Tibial nerve (tissue), 4 donors: ENCODE measurements at places on chromosomes 4 and X.

DNA sequence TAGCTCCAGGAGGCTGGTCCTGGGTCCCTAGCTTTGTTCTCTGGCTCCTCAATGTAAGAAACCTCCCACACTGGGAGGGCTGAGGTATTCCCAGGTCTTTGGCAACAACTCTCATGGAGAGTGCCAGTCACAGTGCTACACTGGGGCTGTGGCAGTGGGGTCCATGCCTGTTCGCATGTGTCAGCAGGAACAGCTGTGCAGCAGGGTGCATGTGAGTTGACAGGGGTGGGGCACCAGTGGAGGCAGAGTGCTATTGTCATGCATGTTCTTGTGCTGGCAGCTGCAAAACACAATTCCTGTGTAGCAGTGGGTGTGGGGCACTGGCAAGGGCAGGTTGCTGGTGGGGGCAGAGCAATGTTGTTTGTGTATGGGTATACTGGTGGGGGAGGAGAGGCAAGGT lies 246.0 kb downstream of the CXXC4 start:
- DNase-seq, result no peak

GRCh38 chrX:113059714-113060113 lies 219.1 kb upstream of the AMOT start:
- DNase-seq, result no peak

GRCh38 chr4:48909697-48910096 lies 3.1 kb upstream of the OCIAD2 start:
- DNase-seq, result no peak

DNA sequence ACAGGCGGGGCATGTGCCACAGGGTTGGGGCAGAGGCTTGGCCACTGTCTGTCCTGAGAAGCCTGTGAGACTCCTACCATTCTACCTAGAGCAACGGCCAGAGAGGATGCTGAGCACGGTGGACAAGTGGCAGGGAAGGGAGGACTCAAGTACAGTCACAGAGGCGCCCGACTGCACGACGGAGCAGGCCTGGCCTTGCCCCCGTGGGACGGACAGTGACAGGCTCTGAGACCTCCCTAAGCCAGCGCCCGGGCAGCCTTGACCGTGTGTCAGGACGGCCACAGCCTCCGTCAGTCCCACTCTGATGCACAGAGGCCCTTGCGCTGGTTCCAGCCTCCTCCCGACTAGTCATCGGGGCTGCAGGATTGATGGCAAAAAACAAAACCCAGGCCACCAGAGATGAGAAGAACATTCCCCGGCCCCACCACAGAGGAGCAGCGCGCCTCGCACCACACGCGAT lies 36.7 kb upstream of the MXD4 start:
- no peak for DNase-seq

DNA sequence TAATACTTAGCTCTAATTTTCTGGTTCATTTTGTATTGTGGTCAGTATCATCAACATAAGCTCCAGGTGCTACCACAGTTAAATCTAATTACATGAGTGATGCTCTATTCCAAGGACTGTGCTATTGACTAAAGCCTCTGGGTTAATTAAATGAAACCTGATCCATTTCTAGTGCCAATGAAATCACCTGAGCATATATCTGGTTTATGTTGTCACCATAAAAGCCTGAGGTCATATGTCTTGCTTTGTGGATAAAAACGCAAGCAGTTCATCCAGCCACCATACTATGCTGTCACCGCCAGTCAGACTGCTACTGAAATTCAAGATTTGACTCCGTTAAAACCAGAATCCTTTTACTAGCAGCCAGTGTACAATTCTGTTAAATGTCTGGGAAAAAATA lies 64.2 kb upstream of the ZNF518B start:
- DNase-seq, result no peak

GRCh38 chr4:144970597-144970996 lies 127.4 kb downstream of the ANAPC10 start:
- no peak for DNase-seq

DNA sequence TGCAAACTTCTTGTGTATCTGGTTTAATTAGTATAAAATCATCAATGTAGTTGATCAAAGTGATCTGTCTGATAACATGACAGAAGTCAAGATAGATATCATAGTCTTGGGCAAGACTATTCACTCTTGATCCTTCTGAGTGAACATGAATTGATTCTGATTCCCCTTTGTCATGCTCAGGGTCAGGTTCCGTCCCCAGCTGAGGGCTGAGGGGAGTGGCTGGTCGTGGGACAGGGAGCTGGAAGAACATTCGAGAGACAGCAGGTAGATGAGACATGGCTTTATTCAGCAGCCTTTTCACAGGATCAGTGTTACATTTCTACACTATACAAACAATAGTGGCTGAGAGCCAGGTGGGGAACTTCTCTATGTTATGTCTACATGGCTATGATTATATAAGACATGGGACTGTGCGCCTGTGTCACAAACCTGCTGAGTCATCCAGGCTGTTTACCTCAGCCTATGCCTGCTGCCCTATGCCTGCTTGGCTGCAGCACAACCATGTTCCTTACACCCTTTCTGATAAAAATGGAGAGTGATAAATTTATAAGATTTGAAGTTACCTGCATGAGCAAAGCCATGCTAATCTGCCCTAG lies 586.9 kb upstream of the NR3C2 start:
- no peak for DNase-seq

- DNase-seq, result no peak
Measured at GRCh38 chrX:146396409-146396808, 413.2 kb upstream of the CXorf51B start.

- DNase-seq, result no peak
Measured at GRCh38 chr4:129377131-129377845, 281.3 kb downstream of the C4orf33 start.

- DNase-seq, result no peak
Measured at GRCh38 chrX:44914532-44915198, 41.7 kb downstream of the KDM6A start.

GRCh38 chr4:112881842-112882241 lies 167.6 kb upstream of the ANK2 start:
- DNase-seq, result no peak

DNA sequence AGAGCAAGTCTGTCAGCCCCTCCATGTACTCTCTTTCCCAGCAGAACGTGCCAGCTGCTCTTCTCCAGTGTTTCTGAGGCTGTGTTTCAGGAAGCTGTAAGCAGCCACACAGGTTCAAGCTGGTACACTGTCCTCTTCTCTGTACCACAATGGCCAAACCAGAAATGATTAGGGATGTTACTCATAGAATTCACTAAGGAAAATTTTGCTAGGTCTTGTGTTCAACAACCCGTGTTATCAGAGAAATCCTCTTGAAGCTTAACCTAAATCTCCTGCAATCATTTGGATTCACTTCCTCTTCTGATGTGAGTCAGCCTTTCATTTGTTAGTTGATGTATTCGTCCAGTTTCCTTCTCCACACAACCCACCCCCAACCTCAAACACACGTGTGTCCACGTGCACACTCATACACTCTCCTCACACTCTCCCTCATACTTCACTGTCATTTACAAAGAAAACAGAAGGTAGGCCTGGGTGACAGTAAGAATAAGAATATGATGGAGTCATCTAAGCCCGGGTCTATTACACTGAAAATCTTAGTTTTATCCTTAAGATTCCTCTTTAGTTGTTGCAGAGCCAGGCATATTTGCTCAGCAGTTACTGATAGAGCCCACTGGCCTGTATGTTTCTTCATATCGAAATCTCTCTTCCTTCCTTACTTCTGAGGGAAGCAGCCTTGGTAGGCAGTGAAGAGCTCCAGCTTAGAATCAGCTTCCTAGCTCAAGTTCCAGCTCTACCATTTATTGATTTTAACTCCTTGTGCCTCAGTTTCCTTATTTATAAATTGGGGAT lies 63.4 kb downstream of the DCUN1D4 start:
- no peak for DNase-seq

DNA sequence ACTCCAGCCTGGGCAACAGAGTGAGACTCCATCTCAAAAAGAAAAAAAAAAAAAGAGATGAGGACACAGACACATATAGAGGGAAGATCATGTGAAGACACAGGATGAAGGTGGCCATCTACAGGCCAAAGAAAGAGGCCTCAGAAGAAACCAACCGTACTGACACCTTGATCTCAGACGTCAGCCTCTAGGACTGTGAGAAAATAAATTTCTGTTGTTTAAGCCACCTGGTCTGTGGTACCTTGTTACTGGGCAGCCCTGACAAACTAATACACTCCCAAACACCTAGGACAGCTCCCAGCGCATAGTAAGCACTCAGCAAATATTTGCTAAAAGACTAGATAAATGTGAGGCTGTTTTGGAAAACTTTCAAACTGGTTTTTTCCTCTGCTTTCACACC lies 59.2 kb upstream of the SMIM10 start:
- DNase-seq, result no peak

DNA sequence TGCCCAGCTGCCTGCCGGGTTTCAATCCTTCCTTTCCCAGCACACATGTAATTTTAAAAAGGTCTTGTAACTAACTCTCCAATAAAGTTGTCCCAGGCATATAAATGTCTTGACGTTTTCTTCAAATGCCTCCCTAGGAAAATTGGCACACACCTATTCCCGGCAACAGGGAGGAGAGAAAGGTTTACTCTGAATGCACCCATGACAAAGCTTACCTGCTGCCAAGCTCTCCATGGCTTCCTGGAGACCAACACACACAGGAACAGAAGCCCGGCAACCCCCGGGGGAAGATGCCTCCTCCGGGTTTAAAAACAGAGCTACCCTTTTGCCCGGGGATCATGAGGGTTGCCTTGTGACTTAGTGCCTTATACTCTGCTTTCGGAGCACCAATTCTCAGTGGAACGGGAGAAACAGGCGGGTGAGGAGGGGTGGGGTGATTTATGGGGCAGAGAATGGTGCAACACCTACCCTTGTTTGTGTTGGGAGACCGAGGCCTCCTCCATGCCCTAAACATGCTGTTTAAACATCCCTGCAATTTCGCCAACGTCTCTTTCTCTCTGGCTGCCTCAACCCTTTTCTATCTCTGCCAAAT lies 4.8 kb upstream of the GYG2 start:
- no peak for DNase-seq

DNA sequence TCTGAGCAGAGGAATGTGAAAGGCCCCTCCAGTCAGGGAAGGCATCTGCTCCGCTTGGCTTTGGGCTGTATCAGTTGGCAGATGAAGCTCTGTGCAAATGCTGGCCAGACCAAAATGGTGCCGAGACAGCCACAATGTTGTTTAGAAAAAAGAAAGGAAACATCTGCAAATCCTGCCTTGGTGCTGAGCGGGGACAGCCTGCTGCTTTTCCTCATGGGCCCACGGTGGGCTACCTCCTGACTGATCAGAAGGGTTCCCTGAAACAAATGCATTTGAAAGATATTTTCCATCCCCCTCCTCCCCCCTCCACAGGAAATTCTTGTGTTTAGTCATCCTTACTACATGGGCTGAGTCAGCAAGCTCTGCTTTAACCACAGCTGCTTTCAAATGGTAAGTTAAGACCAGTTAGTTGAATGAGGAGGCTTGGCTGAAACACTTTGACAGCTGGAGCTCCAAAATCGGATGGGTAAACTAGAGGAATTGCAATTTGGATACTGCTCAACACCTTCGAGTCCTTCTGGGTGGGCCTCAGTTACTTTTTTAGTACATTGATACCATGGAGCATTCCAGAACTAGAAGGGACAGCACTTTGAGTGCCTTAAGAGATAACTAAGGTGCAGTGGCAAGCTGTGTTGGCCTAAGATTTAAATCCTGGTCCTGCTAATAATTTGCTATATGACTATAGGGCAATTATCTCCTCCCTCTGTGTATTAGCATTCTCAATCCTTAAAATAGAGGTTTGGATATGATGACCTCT lies 36.0 kb downstream of the PLAC1 start:
- no peak for DNase-seq

GRCh38 chrX:73647212-73647611 lies 84.2 kb downstream of the CHIC1 start:
- no peak for DNase-seq

DNA sequence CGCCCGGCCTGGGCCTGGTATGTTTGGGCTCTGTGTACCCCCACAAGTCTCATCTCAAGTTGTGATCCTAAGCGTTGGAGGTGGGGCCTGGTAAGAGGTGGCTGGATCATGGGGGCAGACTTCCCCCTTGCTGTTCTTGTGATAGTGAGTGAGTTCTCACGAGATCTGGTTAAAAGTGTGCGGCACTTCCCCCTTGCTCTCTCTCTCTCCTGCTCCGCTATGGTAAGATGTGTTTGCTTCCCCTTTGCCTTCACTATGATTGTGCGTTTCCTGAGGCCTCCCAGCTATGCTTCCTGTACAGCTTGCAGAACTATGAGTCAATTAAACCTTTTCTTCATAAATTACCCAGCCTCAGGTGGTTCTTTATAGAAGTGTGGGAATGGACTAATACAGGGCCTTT lies 53.0 kb downstream of the CHST7 start:
- DNase-seq, result no peak

- DNase-seq, result no peak
Measured at GRCh38 chr4:12873351-12873750, 610.8 kb downstream of the RAB28 start.

DNA sequence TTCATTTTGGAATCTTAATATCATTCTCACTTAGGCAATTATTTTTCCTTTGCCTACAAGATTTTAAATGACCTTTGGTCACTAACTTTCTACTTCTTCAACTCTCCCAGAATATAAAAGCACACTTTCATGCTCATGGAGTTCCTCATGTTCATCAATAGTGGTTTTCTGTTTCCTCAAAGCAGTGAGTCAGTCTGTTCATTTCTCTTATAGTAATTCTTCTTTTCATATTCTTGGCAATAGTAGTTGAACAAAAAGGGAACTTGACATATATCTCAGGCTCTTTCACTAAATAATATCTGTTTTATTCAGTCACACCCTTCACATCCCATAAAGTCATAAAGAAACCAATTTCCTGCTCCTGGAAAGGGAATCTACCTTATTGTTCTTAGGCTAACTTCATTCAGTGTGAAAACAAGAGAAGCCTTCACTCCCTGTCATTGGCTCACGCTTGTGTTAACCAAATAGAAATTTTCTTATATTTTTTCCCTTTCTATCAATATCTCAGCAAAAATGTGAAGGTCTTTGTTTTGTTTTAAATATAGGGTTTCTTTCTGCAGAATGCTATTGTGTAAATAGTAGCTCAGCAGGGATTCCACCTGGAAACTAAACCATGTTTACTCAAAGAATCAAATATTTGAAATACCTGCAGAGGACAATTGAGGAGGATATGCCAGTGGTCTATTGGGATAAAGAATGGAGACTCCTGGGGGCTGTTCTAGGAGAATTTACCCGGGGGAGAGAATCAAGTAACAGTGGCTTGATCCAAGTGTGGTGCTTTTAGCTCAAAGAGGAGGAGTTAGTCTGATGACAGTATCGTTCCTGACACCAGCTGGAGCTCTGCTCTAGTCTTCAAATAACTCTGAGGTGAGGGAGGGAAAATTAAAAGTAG lies 13.4 kb upstream of the TNIP3 start:
- DNase-seq, result no peak

DNA sequence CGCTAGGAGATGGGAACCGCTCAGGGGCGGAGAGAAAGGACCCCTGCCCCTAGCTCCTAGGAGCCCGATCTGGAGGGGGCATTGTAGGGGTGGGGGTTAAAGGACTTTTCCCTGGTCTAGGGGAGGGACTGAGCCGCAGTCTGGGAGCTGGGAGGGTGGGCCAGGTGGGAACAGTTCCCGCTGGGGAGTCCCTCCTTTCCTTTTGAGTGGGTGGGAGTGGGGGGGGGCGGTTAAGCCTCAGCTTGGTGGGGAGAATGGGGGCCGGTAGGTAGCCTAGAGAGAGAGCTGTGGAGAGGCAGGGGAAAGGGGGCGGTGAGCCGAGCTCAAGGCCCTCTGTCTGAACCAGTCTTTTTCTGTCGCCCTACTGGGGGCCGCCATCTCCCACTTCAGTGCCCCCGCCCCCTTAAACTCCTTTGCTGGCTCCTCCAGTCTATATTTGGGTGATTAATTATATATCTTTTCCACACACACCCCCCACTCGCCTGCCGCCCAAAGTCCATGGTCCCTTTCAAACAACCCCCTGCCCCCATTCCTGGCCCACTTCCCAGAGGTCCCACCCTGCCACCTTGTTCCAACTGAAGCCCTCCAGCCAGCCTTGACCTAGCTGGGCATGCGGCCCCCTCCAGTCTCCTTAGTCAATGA lies 822 bp downstream of the ZNF275 start:
- no peak for DNase-seq
